Frontal cortex (tissue), 4 donors: ENCODE measurements at places on chromosomes 2 and 18.
A peak's percentile ranks its signal among the peaks of the same experiment; 100 is the strongest.

DNA sequence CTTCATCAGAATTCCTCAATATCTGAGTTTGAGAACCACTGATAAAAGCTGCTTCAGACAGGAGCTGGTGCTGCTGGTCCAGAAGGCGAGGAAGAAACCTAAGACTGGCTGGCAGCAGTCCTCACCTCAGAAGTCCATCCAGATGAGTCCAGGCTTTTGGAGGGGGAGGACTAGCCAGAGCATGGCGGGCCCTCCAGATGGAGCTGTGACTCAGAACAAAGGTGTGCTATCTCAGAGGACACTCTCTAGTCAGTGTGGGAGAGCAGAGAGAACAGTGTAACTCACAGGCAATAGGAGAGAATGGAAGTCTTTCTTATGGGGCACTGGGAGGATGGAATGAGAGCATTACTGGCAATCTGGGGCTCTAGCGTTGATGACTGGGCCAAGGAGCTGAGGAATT, 191.4 kb downstream of the NYAP2 start:
- no peak for DNase-seq

DNA sequence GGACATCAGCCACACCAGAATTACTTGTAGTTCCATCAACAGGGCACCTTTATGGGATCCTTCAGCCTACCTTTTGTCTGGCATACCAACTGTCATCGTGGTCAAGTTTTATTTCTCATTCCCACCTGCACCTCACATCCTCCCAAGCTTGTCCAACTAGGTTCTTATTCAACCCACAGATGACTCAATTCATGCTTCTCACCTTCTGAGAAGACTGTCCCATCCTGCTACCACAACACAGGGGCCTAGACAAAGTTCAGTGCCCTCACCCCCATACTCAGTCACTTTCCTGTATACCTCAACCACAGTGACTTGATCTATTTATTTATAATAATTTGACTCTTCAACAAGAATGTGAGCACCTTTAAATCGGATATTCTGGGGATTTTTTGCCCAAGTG, 114.4 kb upstream of the ACVR1C start:
- DNase-seq, result no peak

DNA sequence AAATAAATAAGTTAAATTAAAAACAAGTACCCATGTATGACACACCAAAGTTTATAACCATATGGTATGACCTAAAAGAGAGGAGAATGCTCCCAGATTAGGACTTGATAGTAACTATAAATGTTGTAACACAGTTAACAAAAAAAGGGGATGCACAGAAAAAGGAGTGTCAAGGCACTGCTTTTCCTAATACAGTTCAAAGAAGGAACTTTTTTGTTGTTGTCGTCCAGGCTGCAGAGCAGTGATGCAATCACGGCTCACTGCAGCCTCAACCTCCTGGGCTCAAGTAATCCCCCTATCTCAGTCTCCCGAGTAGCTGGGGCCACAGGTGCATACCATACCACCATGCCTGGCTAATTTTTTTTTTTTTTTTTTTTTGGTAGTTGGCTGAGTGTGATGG, 2.7 kb downstream of the NARS1 start:
- no peak for DNase-seq

GRCh38 chr18:33611525-33612135, 33.6 kb downstream of the ASXL3 start:
- no peak for DNase-seq

DNA sequence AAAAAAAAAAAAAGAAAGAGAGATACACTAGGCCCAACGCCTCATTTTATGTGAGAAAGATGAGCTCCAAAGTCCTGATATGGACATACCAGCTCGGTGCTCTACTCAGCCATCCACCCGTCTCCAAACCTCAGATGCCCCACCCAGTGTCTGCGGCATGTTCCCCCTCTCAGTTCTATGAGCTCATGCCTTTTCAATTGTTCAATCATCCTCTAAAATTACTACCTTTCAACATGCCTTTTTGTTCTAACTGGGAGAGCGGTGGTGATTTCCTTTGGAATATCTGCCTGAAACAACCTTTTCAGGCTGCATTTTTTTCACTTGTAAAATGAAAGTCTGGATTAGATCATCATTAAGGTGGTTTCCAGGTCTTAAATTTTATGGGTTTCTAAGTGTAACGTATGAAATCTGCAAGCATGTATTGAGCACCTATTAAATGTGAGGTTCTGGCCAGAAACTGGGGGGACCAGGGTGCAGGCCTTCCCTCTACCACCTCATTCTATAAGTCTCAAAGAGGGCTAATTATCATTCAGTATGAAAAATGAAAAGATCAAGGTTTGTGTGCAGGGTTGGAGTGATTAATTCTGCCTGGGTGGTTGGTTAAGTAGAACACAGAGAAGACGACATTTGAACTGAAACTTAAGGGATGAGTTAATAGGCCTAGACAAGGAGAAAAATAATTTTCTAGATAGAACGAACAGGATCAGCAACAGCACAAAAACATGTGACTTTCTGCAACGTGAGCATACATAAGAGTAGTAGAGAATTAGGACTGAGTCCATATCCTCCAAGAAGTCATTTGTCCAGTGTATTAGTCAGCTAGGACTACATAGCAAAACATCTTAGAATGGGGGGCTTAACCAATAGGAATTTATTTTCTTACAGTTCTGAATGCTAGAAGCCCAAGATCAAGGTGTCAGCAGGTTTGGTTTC, 87.4 kb upstream of the GLS start:
- no peak for DNase-seq

GRCh38 chr18:23859466-23860336, 154.9 kb upstream of the TTC39C start:
- no peak for DNase-seq

GRCh38 chr2:231204581-231204980, 6.2 kb downstream of the ARMC9 start:
- DNase-seq, result no peak

GRCh38 chr2:76444732-76445131, 734.0 kb upstream of the GCFC2 start:
- no peak for DNase-seq

- DNase-seq, result no peak
Measured at GRCh38 chr2:106280224-106280623, 86.1 kb upstream of the UXS1 start.

- DNase-seq, result peak; percentile 69
Measured at GRCh38 chr2:148876595-148877402, 1.8 kb downstream of the KIF5C start.

GRCh38 chr2:26356771-26357170, 10.2 kb upstream of the ADGRF3 start:
- DNase-seq, result no peak

- no peak for DNase-seq
Measured at GRCh38 chr2:112585873-112586464, 1.6 kb downstream of the CHCHD5 start.

- no peak for DNase-seq
Measured at GRCh38 chr18:11398625-11399024, 210.8 kb upstream of the SLC35G4 start.

GRCh38 chr2:165067643-165068486, 112.5 kb upstream of the SLC38A11 start:
- peak; percentile 18 for DNase-seq

GRCh38 chr2:118168615-118169014, 80.3 kb downstream of the INSIG2 start:
- no peak for DNase-seq

GRCh38 chr2:178482437-178482836, 2.2 kb downstream of the PLEKHA3 start:
- DNase-seq, result no peak

DNA sequence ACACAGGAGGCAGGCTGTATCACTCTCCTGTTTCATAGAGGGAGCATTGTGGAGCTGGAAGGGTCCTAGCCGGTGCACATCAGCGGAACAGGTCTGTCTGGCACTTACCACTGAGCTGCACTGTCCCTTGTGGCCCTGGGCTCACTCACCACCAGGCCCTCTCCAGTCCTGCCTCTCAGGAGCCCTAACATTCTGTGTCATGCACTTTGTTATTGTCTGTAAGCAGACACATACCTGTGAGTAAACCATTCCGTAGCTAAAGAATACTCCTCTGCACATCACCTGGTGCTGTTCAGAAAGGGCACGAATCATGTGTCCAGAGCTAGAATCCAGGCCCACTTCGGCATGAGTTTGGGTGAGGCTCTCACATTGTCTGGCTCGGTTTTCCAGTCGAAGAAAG, 93.6 kb downstream of the CRIM1 start:
- no peak for DNase-seq

DNA sequence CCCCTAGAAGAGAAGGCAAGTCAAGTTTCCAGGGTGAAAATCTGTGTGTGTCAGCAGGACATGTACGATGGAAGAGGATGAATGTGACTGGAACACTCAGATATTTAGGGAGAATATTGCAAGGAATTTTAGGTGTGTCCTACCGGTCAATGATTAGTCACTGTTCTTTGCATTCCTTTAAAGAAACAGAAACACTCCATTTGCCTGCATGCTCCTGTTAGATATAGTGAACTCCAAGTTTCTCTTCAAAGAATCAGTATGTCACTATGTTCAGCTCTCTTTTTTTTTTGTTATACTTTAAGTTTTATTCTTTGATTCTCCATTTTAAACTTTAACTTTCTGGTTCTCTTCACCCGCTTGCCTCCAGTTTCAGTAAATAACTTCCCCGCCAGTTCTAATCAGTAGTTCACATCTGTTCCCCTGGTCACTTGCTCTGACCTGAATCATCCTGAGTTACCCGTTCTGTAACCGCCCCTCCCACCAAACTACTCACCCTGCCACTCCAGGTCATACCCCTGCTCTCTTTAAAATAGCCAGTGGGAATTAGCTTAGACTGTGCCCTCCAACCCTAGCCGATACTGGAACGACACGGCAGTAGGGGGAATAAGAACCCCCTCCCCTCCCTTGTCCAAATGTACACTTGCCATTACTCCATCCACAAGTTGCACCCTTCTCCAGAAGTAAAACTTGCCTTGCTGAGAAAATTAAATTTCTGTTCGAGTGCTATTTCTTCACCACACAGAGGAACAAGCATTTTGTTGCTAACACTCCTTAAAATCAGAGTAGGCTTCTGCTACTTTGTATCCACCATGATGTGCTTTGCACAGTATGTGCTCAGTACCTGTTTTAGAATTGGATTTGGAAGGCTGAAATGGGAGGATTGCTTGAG, 268.4 kb downstream of the METTL4 start:
- DNase-seq, result no peak

DNA sequence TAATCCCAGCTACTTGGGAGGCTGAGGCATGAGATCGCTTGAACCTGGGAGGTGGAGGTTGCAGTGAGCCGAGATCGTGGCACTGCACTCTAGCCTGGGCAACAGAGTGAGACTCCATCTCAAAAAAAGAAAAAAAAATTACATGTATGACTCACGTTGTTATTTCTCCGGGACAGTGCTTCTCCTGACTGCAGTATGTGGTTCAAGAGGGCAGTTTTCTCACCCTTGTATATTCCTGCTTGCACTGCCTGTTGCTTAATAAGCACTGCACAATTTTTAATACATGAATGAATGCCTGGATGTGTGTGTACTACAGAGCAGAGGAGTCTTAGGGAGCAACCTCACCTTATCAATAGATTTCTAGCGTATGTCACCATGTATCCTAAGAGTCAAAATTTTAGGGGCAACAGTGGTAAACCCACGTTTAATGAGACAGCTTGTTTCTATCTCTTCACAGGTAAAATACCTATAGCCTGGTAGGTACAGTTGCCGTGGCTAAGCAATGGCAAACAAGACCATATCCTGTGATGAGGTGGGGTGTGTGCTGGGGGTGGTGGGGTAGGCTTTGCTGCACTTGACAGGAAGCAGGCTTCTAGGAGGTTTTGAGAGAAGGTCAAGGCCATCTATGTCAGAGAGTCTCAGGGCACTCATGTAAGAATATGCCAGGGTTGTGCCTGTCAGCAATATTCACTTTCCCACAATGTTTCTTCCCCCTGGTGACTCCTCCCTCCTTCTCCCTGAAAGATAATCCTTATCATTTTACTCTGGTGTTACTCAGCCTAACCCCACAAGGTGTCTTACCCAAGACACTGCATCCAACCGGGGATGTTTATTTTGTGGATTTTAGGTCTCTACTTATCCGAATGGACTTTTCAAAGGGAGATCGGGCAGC, 36.9 kb upstream of the MEX3C start:
- no peak for DNase-seq

DNA sequence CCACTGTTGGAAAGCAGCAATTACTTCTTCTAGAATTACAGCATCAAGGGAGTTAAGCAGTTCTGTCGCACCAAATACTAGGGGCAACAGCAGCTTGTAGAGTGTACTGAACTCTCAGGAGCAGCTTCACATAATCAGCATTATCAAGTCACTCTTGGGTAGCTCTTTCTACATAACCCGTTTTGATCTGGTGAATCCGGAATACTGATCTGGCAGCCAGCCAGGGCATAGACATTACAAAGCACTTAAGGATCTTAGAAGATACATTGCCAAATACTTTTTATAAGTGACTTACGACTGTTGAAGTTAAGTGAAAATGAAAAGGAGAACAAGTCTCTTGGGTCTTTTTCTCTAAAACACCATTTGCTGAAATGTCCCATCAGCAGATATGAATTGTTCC, 73.2 kb upstream of the NETO1 start:
- no peak for DNase-seq

DNA sequence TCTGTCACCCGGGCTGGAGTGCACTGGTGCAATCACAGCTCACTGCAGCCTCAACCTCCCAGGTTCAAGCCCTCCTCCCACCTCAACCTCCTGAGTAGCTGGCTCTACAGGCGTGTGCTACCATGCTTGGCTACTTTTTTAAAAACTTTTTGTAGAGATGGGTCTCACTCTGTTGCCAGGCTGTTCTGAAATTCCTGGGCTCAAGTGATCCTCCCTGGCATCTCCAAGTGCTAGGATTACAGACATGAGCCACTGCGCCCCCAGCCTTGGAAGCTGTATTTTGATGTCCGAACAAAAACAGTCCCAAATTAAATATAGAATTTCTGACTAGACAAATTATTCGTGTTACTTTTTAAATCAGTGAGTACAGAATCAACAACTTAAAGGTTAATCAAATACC, 97.4 kb downstream of the ZNF516 start:
- no peak for DNase-seq

DNA sequence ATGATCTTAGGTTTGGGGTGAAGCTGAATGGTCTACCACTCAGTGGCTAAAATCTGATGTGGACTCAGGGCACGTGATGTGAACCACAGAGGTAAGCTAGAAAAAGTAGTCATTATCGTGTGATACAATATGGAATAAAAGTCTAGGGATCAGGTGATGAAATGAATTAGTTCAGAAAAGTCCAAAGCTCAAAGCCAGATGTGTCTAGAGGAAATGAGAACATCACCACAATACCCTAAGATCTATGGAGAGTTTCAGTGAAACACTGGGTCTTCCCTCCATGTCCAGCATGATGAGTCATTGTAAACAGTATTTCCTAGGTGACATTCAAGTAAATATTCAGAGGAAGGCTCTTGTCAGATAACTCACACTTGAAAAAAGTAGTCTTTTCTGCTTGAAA, 1257.4 kb upstream of the ZEB2 start:
- no peak for DNase-seq

DNA sequence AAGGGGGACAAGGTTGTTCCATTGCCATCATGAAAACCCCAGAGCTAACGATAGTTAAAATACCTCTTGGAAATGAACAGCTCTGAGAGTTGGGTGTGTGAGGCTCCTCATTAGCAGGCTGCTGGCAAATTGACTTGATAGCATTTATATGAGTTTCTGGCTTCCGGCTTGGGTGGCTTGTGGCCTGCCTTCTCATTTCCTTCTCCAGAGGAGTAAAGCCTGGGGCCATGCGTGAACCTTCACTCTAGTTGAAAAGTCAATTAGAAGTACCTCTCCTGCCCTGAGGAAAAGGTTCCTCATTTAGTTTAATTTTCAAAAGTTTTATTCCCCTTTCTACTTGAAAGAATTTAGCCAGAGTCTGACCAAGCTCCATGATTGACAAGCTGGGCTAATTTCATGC, 67.1 kb downstream of the MGAT5 start:
- no peak for DNase-seq
